ENCODE measurements at places on chromosomes 11 and 22.

DNA sequence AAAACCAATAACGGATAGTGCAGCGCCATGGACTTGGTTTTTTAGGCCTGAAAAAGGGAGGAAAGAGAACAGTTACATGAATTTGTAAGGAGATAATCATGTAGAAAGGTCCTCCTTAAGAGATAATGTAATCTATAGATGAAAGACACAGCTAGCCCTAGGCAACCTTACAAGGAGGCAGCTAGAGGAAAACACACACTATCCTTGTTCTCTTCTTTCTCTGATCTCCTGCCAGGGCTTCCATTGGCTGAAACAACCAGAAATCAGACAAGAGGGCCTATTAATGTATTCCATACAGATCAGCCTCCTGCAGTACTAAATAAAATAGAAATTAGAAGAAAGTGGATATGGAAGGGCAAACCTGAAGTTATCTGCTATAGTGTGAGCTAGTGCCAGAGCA, 53.0 kb downstream of the KCNA4 start:
- DNase-seq = no peak

GRCh38 chr11:121341609-121342008, 49.0 kb downstream of the SC5D start:
- no peak for DNase-seq

GRCh38 chr11:31845331-31845730, 34.2 kb upstream of the PAX6 start:
- no peak for DNase-seq

- DNase-seq = no peak
Measured at GRCh38 chr11:100888836-100889235, 201.7 kb downstream of the ARHGAP42 start.

GRCh38 chr22:23408321-23408720, 171.8 kb downstream of the IGLL1 start:
- DNase-seq = no peak

GRCh38 chr11:47946682-47947559, 33.4 kb upstream of the PTPRJ start:
- peak; percentile 7 for DNase-seq

DNA sequence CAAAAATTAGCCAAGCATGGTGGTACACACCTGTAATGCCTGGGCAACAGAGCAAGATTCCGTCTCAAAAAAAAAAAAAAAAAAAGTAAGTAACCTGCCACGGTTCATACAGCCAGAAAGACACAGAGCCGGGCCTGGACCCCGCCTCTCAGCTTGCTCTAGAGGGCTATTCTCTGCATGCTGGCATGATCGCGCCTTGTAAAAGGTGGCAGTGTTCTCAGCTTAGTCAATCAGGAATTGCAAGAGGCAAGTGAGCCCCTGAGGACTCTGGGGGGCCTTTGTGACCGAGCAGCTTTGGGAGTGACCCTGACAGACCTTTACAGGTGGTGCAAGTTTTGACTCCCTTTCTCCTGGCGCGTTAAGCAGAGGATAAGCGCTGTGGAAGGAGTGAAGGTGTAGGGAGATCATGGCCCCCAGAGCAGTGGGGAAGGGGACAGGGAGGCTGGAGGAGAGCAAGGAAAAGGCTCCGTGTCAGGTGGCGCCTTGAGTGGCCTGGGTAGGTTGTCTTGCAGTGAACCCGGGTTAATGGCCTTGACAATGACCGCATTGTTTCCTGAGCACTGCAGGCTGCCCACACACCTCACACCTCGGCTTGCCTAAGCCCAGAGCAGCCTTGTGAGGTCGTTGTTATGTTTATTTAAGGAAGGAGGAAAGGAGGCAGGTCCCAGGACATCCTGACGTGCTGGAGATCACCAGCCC, 48.9 kb downstream of the CDPF1 start:
- DNase-seq = no peak

- no peak for DNase-seq
Measured at GRCh38 chr11:119266517-119267255, 50.2 kb downstream of the MCAM start.

DNA sequence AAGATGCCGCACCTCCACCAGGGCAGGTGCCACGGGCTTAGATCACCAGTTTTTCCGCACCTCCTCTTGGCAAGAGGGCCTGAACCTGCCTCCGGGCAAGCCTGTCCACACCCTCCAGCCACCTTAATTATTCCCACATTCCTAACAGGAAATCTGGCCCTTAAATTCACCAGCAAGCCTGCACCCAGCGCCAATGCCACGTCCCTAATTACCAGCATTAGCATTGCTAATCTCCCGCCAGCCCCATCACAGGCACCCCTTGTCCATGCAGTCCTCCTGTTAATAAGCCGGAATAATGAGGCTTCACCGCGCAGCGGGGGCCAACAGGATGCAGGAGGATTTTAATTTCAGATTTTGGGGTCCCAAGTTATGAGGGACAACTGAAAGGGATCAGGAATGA, 69.7 kb downstream of the PHF21B start:
- DNase-seq = no peak

GRCh38 chr11:60164550-60165075, 18.3 kb downstream of the MS4A6A start:
- no peak for DNase-seq

GRCh38 chr11:64415286-64415685, 56.3 kb downstream of the RPS6KA4 start:
- no peak for DNase-seq

DNA sequence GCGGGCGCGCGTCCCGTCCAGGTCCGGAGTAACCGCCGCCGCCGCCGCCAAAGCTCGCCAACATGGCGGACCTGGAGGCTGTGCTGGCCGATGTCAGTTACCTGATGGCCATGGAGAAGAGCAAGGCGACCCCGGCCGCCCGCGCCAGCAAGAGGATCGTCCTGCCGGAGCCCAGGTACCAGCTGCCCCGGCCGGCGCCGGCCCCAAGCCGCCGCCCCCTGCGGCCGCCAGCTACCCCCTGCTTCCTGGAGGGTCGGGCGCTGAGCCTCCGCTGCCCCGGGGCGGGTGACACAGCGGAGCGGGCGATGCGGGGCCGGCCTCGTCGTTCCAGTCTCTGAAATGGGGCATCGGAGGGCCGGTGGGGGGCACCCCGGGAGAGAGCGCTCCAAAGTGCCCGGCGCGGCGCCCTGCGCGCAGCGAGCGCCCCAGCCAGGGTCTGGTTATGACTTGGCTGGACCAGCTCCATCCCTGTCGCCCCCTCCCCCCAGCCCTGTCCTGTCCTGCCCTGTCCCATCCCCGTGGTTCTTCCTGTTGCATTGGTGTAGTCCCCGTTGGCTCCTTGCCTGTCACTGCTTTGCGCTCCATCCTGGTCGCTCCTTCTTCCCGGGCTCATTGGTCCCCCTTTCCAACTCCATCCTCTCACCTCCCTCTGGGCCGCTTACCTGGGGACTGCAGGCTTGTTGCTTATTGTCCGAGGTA, 653 bp downstream of the GRK3 start:
- DNase-seq = peak; percentile 83

DNA sequence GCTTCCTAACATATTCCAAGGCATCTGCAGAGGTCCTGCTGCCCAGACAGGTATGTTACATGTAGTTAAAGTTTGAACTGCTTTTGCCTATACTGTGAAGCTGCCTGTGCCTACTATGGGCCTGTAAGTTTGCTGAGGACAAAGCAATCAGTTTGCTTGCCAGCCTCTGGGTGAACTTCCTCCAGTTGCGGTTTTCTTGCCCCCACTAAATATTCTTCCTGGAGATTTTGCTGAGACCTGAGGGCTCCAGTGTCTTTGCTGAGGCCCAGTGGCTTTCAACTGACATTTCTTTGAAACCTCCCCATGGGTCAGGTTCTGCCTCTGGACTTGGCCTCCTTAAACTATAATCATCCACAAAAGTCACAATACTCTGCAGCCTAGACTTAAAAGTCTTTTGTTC, 29.6 kb upstream of the MMP20 start:
- no peak for DNase-seq

- no peak for DNase-seq
Measured at GRCh38 chr11:117992620-117993019, 6.4 kb downstream of the IL10RA start.

GRCh38 chr11:118211006-118211405, 13.8 kb downstream of the JAML start:
- no peak for DNase-seq

DNA sequence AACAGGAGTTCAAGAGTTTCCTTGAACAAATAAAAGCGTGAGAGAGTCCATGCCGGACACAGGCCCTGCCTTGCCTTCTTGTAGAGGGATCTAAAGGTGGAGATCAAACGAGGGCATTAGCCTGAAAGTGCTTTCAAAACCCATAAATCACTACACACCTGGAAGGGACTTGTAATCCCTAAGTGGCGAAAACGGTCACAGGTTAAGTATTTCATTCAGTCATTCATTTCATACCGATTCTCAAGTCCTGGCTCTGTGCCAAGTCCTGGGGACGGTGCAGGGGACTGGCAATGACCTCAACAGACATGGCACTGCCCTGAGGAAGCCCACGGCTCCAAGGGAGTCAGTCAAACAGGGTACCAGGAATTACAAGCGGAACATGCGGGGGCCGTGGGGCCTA, 26.6 kb downstream of the ELFN2 start:
- no peak for DNase-seq

DNA sequence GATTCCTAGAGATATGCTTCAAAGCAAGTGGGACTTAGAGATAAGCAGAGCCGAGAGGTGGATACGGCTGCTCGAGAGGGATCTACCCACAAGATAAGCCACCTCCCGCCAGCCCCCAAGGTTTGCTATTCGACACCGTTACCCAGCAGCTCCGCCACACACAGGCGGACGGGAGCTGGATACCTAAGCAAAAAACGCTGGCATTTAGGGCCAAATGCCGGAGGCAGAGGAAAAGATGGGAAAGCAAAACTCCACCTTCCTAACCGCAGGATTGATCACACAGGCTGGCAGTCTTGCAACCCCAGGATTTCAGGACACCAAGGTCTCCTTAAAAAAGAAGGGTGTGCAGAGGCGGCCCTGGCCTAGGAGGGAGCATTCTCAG, 709 bp downstream of the FTH1 start:
- no peak for DNase-seq

GRCh38 chr22:20725987-20726558, 47.8 kb upstream of the SERPIND1 start:
- DNase-seq = no peak

DNA sequence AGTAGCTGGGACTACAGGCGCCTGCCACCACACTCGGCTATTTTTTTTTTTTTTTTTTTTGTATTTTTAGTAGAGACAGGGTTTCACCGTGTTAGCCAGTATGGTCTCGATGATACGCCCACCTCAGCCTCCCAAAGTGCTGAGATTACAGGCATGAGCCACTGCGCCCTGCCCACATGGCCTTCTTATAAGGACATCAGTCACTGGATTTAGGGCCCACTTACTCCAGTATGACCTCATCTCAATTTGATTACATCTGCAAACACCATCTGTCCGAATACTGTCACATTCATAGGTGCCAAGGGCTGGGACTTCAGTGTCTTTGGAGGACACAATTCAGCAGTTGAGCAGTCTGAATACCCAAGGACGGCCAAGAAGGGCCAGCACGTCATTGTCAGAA, 8.2 kb upstream of the PRR5 start:
- no peak for DNase-seq

DNA sequence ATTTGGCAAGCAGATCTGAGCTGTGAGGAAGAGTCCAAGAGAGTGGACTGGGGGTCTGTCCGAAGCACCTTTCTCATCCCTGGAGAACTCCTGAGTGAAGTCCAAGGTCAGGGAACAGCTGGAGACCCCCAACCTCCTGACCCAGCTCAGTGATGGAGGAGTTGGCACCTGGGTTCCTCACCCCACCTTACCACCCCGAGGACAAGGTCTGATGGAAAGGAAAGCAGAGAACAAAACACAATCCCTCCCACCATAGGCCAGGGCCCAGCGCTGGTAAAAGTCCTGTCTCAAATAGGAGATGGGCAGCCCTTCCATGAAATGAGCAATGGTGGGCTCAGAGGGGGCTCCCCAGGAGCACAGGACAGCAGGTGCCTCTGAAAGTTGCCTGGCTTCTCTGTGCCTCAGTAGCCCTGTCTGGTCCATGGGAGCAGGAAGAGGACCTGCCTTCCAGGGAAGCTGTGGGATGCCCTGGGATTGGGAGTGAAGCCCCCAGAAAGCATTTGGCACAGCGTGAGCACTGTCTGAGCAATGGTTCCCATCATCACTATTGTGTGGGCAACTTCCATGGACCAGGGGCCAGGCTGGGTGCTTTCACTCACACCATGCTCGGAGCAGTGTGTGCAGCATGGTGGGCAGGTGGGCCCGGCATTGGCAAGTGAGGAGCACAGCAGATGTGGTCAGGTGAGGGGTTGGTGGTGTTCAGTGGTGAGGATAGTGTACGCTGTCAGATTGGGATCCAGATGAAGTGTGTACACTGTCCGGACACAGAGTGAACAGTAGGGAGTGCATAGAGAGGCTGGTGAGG, 7.5 kb downstream of the TRIM29 start:
- DNase-seq = peak; percentile 2

DNA sequence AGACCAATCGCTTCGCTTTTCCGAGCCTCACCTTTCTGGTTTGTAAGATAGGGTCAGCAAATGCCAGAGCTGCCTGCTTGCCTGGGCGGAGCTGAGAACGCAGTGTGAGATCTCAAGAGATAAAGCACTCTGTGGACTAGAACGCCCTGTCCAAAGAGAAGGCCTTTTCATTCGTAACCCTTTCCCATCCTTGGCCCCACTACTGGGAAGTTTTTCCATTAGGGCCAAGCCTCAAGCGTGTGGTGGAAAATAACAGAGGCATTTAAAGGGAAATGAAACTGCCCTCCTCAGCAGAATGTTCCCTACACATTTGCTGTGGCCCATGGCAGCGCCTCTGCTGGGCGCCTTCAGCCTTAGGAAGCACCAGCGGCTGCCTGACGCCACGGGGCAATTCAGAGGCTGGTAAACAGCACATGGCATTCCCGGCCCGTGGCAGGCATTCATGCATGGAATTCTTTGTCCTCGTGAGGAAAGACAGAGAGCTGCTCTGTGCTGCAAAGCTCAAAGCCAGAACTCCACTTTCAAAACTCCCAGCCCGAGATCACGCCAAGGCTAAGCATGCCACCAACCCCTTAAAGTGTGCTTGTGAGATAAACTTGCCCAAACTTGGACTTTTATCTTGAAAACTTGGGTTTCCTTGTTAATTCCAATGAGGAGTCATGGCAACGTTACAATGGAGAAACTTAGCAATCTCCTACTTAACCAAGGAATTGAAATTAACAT, 38.1 kb downstream of the AHNAK start:
- peak; percentile 68 for DNase-seq

GRCh38 chr22:44023404-44024287, 456 bp upstream of the PARVB start:
- peak; percentile 52 for DNase-seq

GRCh38 chr11:15215005-15215404, 100.3 kb downstream of the INSC start:
- peak; percentile 61 for DNase-seq

DNA sequence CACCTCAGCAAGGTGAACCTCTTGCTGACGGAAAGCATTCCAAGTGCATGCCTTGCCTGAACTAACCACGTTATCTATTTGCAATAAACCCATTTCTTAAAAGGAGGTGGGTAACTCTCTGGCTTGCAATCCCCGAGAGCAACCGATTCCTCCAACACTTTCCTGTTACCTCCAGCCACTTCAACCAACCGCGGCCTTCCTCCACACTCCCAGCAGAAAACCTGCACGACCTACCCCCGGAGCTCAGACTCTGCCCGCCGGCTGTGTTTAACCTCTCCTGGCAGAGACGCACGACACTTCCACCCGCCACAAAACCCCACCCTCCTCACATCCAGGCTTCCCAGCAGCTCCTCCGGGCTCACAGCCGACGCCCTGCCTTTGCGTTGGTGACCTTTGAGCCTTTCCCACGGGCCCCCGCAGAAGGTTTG, 708 bp downstream of the SCO2 start:
- DNase-seq = no peak

- DNase-seq = no peak
Measured at GRCh38 chr22:30265823-30266444, 717 bp downstream of the OSM start.

All from BE2C (cell line).